Left forelimb (tissue), 1 donor: ENCODE measurements at places on chromosomes 7 and 10.

DNA sequence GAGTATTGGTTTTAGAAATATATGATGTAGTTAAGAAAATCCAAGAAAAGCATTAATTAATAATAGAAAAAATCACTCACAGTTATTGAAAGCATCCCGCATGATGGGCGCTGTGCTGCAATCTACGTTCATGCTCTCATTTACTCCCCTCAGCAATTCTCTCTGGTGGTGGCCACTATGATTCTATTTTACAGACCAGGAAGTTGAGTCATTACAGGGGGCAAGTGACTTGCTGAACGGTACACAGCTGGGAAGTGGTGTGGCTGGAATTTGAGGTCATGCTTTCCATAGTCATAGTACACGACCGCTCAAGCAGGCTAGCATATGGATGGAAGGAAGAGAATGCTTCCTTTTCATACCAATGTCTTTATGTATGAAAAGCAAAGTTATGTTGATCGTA, 117.4 kb downstream of the TES start:
- no peak for DNase-seq

DNA sequence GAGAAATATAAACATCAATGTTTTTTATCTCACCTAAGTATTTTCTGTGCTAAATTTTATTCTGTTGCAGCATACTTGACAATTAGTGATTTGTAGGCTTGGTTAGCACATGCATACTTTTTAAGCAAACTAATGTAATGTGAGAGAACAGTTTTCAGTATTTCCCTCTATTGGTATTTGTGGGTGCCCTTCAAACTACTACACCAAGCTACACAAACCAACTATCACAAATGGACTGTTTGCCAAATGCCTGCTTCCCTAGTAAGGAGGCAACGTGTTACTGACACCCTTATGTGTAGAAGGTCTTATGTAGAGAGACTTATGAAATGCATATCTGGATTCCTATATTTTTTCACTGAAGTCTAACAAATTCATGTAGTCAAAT, 98.4 kb upstream of the FZD1 start:
- DNase-seq: no peak

GRCh38 chr7:43803865-43804264, 45.4 kb downstream of the BLVRA start:
- no peak for DNase-seq

- no peak for DNase-seq
Measured at GRCh38 chr10:121244818-121245217, 353.4 kb downstream of the FGFR2 start.

DNA sequence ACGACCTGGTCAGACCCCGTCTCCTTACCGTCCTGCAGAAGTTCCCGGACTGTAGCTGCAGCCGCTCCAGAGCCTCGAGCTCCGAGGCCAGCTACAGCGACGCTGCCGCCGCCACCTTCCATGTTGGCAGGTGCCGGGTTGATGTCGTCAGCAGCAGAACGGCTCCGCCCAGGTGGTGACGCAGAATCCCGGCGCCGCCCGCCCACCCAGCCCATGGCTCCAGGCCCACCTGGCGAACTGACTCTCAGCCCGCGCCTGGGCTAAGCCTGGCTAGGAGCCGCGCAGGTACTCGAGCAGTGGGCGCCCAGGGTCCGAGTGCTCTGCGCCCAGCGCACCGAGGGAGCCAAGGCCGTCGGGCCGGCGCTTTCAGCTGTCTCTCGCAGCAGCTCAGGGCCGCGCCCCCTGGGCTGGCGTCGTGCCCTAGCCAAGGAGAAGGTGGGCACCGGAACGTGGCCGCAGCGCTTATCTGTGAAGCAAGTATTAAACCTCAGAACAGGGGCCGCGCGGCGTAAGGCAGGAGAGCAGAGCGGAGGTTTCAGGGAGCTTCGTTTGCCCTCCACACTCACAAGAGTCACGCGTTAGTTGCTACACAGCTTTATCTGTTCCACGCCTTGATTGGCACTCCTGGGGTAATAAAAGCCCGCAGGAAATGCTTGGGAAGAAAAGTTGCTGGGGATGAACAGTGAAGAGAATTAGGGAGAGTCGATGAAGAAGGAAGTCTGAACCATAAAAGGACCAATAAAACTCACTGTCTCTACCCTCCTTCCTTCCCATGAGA, at the start of the genes COG5 and DUS4L:
Gene COG5, minus strand, starts transcription at position 146 of the 778 bp plus-strand sequence. Its CDS starts 24 bp downstream, at position 122.
Gene DUS4L, plus strand, starts transcription at position 197 of the 778 bp plus-strand sequence. CDS start 3,100 bp downstream, outside the sequence.
- peak; percentile 95 for DNase-seq

- no peak for DNase-seq
Measured at GRCh38 chr10:3022027-3022426, 45.3 kb upstream of the PFKP start.

DNA sequence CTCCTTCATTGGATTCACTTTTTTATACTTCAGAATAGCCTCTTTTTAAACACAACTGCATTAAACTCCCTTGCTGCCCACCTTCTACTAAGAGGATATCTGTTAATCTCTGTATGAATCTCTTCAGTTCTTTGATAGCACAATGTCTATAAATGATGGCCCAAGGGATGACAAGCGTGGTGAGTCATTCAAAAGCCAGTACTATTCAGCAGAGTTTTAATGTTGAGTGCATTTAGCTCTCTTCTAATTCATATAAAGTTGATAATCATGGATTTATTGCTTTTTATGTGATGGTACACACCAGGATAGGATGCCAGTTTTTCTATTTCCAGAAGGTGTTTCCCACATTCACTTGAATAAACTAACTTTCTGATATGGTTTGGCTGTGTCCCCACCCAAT, 57.4 kb upstream of the HECTD2 start:
- no peak for DNase-seq

DNA sequence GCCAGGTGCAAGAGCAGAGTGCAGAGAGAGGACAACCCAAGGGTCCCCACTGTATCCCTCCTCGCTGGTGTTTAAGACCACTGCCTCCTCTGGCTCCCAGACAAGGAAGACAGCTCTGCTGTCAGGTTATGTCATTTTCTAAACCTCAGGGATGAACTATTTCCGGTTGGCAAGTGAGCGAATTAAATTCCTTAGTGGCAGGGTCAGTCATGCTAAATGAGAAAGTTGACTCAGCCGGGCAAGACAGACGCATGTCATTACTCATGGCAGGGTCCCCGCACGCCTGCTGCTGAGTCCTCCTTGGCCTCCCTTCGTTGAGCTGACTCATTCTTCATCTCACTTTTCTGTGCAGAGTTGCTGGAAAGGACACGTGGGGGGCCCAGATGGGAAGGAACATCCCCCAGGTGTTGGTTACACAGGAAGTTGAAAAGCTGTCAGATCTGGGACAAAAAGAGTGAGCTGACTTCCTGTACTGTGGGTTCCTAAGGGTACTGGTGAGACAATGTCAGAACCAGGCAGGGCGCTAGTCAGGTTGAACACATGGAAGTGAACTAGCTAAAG, 47.1 kb upstream of the UCN3 start:
- no peak for DNase-seq

- no peak for DNase-seq
Measured at GRCh38 chr10:121418126-121418777, 180.0 kb downstream of the FGFR2 start.

- no peak for DNase-seq
Measured at GRCh38 chr7:49692516-49692915, 80.9 kb upstream of the VWC2 start.

GRCh38 chr7:150992833-150993302, 2.1 kb downstream of the NOS3 start:
- DNase-seq: no peak

- no peak for DNase-seq
Measured at GRCh38 chr10:983971-984655, 4.1 kb upstream of the GTPBP4 start.

- DNase-seq: peak; percentile 47
Measured at GRCh38 chr10:122264931-122265330, 6.2 kb upstream of the BTBD16 start.

DNA sequence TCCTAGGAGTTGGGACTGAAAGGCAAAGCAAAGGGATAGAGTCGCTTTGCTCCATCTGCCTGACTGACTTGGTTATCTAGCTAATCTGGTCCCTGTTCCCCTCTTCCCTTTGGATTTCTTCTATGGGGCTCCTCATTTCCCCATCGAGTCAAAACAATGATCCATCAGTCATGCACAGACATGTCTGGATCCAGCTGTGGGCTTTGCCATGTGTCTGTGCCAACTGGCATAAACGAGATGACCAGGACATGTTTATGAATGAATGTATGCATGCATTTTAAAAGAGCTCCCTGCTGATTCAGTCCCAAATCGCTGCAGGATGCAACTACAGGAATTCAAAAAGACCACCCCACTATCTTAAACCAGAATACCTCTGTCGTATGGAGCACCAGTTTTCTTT, 122.0 kb downstream of the ARL4A start:
- DNase-seq: no peak

- DNase-seq: no peak
Measured at GRCh38 chr7:672891-673290, 53.6 kb upstream of the DNAAF5 start.

GRCh38 chr10:112711366-112711765, 238.7 kb upstream of the TCF7L2 start:
- DNase-seq: no peak

GRCh38 chr10:43864656-43865055, 216.0 kb upstream of the ZNF32 start:
- no peak for DNase-seq

DNA sequence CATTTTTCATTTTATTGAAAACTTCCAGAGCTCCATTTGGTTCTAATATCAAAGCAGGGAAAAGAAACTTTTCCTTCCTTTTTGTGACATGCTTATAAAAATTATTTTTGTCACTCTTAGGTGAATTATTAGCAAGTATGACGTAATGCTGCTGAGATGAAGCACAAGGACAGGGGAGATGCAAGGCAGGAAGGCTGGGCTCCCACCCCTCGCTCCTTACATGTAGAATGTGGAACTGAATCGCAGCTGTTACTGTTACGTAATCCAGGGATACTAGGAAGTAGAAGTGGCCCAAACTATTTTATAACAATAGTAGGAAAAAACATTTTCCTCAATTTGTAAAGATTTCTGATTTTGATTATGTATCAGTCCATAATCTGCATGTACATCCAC, 17.1 kb upstream of the GTPBP4 start:
- DNase-seq: no peak

DNA sequence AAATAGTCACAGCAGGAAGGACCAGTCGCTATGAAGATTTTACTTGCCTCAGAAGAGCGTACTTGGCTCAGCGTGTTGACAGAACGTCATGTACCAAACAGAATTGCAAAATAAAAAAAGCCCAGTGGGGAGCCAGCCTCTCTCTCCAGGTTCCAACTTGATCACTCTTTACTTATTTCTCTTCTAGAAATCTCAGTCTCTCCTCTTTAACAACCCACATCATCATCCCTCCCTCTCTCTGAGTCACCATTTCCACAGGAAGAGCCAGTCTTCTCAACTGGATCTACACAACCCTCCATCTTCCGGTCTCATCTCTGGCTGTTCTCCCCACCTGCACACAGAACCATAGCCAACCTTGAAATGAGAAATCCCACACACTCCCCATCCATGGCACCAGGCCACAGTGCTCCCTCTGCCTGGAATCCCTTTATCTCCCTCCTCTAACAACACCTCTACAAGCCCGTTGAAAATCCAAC, 718.3 kb downstream of the GRID1 start:
- DNase-seq: peak; percentile 57

- no peak for DNase-seq
Measured at GRCh38 chr7:74293577-74293908, 4.3 kb downstream of the CLIP2 start.

DNA sequence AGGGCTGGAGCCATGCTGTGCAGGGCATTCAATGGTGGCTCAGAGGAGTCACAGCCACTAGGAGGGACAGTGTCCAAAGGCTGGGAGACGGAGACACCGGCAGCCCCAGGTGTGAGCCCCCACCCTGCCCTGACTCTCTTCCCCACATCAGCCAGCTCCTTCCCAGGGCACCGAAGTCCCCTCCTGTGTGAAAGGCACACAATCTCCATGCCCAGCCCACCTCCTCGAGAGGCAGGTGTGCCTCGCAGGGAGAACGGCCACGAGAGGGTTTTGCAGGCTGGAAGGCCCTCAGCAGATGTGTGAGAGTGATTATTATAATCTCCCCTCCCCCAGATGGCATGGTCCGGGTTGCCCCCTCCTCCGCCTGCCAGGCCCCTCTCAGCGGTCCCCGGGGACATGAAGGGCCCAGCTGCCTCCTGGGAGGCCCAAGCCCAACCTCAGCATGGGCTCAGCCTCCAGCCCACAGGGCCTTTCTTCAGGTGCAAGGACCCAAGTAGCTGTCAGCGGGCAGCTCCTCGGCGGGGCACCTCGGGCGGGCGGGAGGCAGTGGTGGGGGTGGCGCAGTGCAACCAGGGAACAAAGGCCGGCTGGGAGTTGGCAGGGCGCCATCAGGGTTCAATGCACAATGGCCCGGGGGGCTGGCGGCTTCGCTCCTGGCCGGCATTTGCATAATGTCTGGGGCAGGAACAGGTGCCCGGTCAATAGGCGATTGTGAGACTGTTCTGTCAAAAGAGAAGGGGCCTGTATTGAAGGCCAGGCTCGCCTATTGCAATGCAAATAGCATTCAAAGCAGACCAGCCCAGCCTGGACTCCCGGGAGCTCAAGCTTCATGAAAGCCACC, 155.3 kb upstream of the ZMIZ1 start:
- DNase-seq: no peak

GRCh38 chr10:74071157-74071556, 73.2 kb downstream of the VCL start:
- no peak for DNase-seq

DNA sequence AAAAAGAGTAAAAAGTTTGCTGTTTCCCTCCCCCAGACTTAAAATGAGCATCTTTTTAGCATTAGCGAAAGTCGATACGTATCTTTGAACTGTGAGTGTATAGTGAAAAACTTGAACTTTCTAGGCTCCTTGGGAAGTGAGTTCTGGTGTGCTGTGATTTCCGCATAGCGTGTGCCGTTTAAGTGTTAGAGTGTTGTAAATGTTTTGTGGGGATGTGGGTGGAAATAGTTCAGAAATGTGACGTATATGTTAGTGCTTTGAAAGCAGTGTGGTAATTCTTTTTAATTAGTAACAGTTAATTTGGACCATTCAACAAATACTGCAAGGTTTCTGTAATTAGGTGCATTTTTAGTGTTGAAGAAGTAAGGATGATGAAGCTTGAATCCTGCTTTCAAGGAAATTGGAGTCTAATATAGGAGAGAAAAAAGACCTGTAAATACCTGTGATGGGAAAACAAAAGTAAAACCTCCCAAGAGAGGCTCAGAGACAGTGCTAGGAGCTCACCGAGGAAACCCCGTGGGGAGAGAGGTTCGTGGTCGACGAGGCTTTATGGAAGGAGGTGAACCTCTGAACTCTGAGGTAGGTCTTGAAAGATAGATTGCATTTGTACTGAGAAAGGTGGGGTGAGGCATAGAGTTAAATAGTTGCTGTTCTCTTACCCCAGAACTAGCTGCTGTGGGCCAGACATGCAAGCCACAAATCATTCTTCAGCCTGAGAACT, 40.8 kb downstream of the RBM33 start:
- DNase-seq: no peak

GRCh38 chr10:77872151-77872946, 54.2 kb downstream of the DLG5 start:
- DNase-seq: no peak
